ENCODE measurements at places on chromosomes 7 and 10. TPM values are rescaled to one million over a fixed set of nuclear protein-coding genes. Genes with fewer than 3 reads are reported as not detected.

Gene SPDYE11
- total RNA-seq = not detected

Gene C7orf33
- total RNA-seq = not detected

DNA sequence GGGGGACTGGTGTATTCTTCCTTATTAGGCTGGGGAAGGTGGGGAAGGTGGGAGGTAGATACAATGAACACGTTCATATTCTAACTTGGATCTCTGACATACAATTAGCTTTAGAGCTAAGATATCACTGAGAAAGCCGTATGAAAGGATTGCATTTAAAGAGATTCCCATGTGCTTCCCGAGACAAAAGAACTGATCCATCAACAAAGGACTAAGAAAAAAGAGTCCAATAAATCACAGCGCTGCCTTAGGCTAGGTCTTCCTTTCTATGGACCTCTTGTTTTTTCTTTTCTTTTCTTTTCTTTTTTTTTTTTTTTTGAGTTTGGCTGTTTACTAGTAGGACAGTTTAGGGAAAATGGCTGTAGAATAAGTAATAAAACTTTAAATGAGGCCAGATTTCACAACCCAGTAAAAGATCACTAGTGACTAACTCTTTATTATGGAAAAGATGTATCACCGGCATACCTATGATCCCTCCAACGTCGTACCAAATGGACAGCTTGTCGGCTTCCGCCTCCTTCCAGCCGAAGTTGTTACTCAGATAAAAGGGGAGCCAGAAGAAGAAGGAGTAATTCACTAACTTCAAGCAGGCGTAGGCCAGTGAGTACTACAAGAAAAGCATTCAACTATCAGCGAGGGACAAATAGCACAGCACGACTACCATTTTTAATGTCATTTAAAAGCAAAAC is 50.0 kb downstream of the SLC37A3 start:
- H3K4me3 ChIP-seq = no peak overlapping the region
- H3K27me3 ChIP-seq = no peaks in the 10 kb centered on the region
- H3K27ac ChIP-seq = no peak overlapping the region
- H3K36me3 ChIP-seq = peaks cover 6% of the 10 kb centered on the region

- H3K27ac ChIP-seq = 0 out of 2 replicates have a peak overlapping the region, but pooled peaks have one; percentile 25
- peaks cover 6% of the 10 kb centered on the region for H3K4me1 ChIP-seq
- H3K27me3 ChIP-seq = peaks cover 33% of the 10 kb centered on the region
- no peak overlapping the region for H3K4me3 ChIP-seq
- no peak for DNase-seq
These were observed 74.5 kb downstream of the DGKI start for GRCh38 chr7:137772316-137772715.

DNA sequence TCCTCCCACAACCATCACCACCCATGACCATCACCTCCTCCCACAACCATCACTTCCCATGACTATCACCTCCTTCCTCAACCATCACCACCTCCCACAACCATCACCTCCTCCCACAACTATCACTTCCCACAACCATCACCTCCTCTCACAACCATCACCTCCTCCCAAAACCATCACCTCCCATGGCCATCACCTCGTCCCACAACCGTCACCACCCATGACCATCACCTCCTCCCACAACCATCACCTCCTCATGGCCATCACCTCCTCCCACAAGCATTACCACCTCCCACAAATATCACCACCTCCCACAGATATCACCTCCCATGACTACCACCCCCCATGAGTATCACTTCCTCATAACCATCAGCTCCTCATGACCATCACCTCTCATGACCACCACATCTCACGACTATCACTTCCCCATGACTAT is 52.2 kb downstream of the PDGFA start:
- H3K27ac ChIP-seq = no peak overlapping the region
- no peaks in the 10 kb centered on the region for H3K4me1 ChIP-seq
- H3K36me3 ChIP-seq = no peaks in the 10 kb centered on the region
- DNase-seq = no peak
- no peak overlapping the region for H3K4me3 ChIP-seq
- no peaks in the 10 kb centered on the region for H3K27me3 ChIP-seq

DNA sequence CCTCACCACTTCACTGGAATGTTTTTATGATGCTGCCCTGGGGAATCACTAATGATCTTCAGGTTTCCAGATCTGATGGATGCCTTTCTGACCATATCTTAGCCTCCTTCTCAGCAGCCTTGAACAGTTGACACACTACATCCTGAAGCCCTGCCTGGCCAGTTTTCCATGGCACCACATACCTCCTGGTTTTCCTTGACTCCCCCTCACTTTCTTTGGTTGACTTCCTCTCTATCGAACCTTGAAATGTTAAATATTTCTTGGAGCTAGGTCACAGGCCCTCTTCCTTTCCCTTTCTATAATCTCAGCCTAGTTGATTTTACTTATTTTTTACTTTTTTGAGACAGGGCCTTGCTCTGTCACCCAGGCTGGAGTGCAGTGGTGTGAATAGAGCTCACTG is 108.8 kb upstream of the CDK1 start:
- H3K27me3 ChIP-seq = no peaks in the 10 kb centered on the region
- no peak overlapping the region for H3K27ac ChIP-seq
- H3K4me3 ChIP-seq = no peak overlapping the region
- no peak for DNase-seq
- H3K36me3 ChIP-seq = no peaks in the 10 kb centered on the region
- H3K4me1 ChIP-seq = peaks cover 20% of the 10 kb centered on the region

Gene CFAP70
- total RNA-seq = 0.73 TPM

- no peaks in the 10 kb centered on the region for H3K36me3 ChIP-seq
- H3K27ac ChIP-seq = no peak overlapping the region
- H3K4me1 ChIP-seq = no peaks in the 10 kb centered on the region
- H3K4me3 ChIP-seq = no peak overlapping the region
- H3K27me3 ChIP-seq = no peaks in the 10 kb centered on the region
These were observed 53.7 kb upstream of the KLF6 start for GRCh38 chr10:3838460-3839437.

DNA sequence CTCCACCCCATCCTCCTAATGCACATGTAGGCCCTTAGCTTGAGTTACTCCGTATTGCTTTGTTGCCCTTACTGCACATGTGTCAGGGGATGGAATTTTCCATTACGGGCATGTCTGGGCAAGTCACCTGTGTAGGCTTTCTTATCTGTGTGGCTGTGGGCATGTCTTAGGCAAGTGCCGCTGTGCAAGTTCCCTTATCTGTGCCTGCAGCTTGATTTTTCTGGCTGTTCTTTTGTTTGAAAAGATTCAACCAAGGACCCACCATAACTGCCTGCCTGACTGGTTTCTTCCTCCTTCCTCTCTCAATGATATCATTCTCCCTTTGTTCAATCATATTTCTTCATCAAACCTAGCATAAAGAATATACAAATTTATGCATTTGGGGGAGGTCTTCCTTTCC is 88.5 kb downstream of the AKR1D1 start:
- no peaks in the 10 kb centered on the region for H3K27me3 ChIP-seq
- H3K4me1 ChIP-seq = peaks cover 4% of the 10 kb centered on the region
- no peaks in the 10 kb centered on the region for H3K36me3 ChIP-seq
- H3K4me3 ChIP-seq = no peak overlapping the region

- no peak for DNase-seq
- no peaks in the 10 kb centered on the region for H3K27me3 ChIP-seq
- H3K27ac ChIP-seq = no peak overlapping the region
- peaks cover 29% of the 10 kb centered on the region for H3K36me3 ChIP-seq
- no peak overlapping the region for H3K4me3 ChIP-seq
- H3K4me1 ChIP-seq = no peaks in the 10 kb centered on the region
These were observed 14.7 kb downstream of the ATAD1 start for GRCh38 chr10:87803328-87803727.

GRCh38 chr10:54691331-54691730 is 109.7 kb downstream of the PCDH15 start:
- H3K4me3 ChIP-seq = no peak overlapping the region
- no peaks in the 10 kb centered on the region for H3K27me3 ChIP-seq
- DNase-seq = no peak
- no peak overlapping the region for H3K27ac ChIP-seq
- no peaks in the 10 kb centered on the region for H3K36me3 ChIP-seq

DNA sequence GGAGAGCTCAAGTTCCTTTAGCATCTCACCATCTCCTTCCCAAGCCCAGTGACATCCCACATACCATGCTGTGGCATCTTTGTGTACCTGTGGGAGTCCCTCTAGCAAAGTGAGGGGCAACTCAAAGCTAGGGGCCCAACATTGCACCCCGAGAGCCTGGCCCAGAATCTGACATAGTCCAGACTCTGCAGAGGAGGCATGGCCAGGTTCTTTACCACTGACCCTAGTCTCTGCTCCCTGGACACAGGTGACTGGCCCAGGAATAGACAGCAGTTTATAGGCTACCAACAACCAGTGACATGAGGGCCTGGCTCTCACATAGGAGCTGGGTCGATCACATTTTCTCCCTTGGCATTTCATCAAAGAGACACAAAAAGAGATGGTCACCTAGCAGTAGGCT is 444.0 kb upstream of the ZMIZ1 start:
- no peaks in the 10 kb centered on the region for H3K36me3 ChIP-seq
- peaks cover 37% of the 10 kb centered on the region for H3K4me1 ChIP-seq
- H3K4me3 ChIP-seq = no peak overlapping the region
- peak overlapping the region; percentile 82 for H3K27ac ChIP-seq

DNA sequence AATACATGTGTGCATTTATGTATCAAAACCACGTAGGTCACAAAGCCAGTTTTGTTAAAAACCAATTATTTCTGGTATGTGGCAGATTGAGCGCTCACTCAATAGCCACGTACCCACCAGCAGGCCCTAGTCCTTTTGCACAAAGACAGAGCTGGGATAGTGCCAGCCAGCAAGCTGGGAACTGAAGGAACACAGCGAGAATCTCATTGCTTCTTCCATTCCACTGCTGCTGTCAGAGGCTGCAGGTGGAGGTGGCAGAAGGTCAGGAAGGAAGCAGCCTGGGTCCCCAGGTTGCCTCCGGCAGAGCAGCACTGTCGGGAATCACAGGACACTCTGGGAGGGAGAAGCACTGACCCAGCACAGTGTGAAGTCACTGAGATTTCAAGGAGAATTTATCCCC is 385.5 kb upstream of the PFKP start:
- H3K36me3 ChIP-seq = no peaks in the 10 kb centered on the region
- H3K27ac ChIP-seq = no peak overlapping the region
- H3K4me1 ChIP-seq = no peaks in the 10 kb centered on the region
- H3K4me3 ChIP-seq = no peak overlapping the region

GRCh38 chr7:2886391-2886790 is 42.3 kb upstream of the GNA12 start:
- H3K4me3 ChIP-seq = no peak overlapping the region
- H3K27ac ChIP-seq = no peak overlapping the region
- H3K27me3 ChIP-seq = no peaks in the 10 kb centered on the region
- peaks cover 3% of the 10 kb centered on the region for H3K4me1 ChIP-seq
- H3K36me3 ChIP-seq = no peaks in the 10 kb centered on the region

Gene CTNNA3
- 1.9 TPM for total RNA-seq
